WTC11 (cell line): ENCODE measurements at places on chromosomes 11 and 22.

GRCh38 chr11:13942971-13943381, 19.5 kb upstream of the SPON1 start:
- DNase-seq, result no peak

DNA sequence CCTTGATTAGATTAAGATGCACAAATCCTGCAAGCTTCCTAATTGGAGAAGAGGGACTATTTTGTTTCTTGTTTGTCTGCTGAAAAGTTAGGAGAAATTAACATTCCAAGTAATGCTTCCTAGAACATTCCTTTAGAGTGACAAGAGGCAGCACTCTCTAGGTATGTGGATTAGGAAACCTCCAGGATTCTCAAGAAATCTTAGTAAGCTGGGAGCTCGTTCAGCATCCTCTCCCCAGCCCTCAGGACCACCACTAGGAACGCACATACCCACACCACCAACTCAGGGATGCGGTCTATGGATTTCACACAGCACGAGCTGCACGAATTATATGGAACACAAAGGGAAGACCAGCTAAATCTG, 52.9 kb downstream of the NCAPD3 start:
- no peak for DNase-seq

- DNase-seq, result no peak
These were observed 28.5 kb downstream of the MAML2 start for GRCh38 chr11:96314326-96315020.

GRCh38 chr11:27355575-27356104, 7.4 kb downstream of the CCDC34 start:
- DNase-seq, result no peak

DNA sequence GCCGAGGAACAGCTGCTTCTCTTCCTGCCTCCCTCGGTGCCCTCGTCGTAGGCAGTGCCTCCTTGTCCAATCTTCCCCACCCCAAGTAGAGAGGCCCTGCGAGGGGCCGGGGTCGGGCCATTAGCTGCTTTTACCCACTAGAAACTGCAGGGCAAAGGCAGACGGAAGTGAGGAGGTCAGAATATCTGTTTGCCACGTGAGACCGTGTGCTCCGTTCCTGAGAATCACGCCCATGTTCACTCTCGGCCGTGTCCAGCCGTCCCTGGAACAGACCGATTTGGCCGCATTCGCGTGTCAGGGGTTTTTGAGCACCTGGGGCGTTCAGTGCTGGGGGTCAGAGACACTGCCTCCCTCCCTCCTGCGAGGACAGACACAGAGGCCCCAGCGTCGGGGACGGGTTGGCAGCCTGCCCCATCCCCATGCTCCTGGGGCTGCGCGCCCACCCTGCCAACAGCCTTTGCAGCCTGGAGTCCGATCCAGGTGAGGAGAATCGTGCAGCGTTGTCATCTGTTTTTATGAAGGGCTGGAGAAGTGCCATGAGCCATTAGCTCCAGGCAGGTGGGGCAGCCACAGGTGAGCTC, 982.2 kb downstream of the BRD1 start:
- DNase-seq, result no peak

DNA sequence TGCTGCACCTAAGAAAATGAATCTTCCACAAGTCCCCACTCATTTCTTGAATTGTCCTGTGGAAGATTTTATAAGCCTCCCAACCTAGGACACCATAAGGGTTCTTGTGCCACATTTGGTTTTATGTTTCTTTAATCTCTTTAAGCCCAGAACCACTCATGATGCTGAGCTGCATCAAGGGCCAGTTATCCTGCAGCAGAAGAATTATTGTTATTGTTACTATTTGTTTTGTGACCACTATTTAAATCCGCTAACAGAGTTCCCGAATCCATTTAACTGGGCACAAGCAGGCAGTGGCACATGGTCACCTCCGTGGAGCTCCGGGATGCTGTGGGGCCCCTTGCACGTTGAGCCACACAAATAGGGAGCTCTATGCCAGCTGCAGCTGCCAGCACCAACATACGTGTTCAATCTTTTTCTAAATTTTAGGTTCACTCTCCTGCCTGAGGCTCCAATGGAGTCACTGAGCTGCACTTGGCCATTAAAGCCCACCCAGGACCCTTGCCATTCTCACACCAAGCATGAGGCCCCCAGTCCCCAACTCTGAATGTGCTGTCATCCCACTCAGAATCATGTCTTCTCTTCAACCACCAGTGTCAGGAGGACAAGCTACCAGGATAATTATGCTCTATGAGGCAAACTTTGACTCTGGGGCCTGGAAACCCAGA, 60.6 kb downstream of the DGCR2 start:
- DNase-seq, result no peak

GRCh38 chr11:8259306-8259959, 4.2 kb downstream of the LMO1 start:
- no peak for DNase-seq
